ENCODE measurements at places on chromosomes 11 and 22.

GRCh38 chr11:95544095-95544856 lies 245.3 kb downstream of the FAM76B start:
- no peak for DNase-seq

DNA sequence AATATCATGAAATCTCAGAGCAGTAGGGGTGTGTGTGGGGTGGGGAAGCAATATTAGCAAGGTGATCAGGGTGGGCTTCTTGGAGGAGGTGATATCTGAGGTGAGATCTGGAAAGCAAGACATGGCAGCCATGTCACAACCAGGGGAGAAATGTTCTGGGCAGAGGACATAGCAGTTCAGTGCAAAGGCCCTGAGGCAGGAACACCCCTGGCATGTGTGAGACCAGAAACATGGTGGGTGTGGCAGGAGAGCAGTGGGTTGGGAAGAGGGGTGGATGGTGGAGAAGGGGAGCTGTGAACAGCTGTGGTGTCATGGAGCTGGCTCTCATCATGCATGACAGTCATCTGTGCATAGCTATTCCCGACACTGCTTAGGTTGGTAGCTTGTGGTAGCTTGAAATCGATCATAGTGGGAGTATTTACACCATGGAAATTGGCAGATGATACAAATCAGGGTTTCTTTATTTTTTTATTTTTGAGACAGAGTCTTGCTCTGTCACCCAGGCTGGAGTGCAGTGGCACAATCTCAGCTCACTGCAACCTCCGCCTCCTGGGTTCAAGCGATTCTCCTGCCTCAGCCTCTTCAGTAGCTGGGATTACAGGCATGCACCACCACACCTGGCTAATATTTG lies 17.9 kb upstream of the MPPED1 start:
- DNase-seq: no peak

GRCh38 chr11:71241721-71242259 lies 10.6 kb downstream of the SHANK2 start:
- DNase-seq: no peak

DNA sequence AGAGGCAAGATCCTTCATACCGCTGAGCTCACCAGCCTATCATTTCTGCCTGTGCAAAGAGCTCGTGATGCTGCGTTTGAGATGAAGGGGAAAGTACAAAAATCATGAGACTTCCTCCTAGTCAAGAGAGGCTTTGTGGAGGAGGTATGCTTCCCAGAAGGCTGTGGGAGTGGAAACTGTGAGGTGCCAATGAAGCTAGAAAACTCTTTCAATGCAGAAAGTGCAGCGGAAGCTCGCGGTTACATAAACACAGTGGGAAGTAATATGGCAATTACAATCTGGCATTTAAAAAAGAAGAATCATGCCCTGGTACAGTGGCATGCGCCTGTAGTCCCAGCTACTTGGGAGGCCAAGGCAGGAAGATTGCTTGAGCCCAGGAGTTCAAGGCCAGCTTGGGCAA lies 134.8 kb downstream of the EHF start:
- DNase-seq: no peak

DNA sequence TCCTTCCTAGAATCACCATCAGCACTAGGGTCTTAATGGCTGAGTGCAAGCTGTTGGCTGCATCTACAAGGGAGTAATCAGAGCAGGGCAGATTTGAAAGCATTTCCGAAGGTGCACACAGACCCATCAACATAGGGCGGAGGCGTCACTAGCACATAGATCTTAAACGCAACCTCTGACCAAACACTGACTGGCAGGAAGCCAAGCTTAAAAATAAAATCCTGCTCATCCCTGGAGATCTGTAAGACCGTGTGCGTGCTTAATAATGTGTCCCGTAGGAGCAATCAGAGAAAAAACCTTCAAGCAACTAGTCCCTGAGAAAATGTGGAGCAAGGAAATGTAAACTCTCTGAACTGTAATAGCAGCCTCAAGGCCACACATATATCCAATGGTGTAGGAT lies 470.5 kb downstream of the ETS1 start:
- no peak for DNase-seq

GRCh38 chr11:13550761-13551160 lies 55.0 kb upstream of the PTH start:
- no peak for DNase-seq

- DNase-seq: no peak
These were observed 555.7 kb upstream of the CADM1 start for GRCh38 chr11:116059919-116060318.

GRCh38 chr11:100095809-100096208 lies 591.3 kb upstream of the ARHGAP42 start:
- no peak for DNase-seq

- DNase-seq: peak; percentile 66
These were observed 419.2 kb downstream of the BUD13 start for GRCh38 chr11:116353589-116353988.

DNA sequence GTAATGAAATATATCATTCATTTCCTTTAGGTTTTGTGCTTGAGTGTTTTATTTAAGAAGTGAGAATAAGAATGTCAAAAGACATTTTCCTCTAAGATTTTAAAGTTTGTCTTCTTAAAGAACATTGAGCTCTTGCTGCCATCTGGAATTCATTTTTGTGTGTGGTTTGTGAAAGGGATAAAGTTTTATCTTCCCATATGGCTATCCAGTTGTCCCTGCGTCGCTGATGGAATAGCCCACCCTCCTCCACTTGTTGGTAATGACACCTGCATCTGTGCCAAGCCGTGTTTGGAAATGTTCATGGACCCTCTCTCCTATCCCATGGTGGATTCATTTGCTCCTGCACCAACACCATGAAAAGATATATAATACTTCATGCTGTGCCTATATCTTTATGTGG lies 901.5 kb downstream of the BRD1 start:
- DNase-seq: no peak

DNA sequence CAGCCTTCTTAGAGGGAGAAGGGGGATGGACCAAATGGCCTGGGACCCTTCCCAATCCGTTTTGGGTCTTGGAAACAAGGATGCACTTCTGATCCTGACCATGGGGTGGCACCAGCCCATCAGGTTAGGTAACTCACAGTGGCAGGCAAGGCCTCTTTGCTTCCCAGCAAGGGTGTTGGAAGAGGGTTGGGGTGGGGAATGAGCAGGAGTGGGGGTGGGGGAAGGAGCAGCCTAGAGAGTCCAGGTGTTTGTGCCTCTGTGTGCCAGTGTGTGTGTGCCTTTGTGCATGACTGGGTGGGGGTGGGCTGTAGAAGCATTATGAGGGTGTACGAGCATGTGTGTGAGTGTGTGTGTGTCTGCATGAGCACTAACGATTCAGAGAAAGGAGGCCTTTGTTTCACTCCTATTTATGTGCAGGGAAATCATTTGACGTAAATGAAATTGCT lies 213.1 kb downstream of the INSC start:
- peak; percentile 36 for DNase-seq

GRCh38 chr11:129960216-129961214 lies 42.1 kb downstream of the PRDM10 start:
- no peak for DNase-seq

- no peak for DNase-seq
These were observed 46.8 kb downstream of the NAV2 start for GRCh38 chr11:19759389-19759788.

DNA sequence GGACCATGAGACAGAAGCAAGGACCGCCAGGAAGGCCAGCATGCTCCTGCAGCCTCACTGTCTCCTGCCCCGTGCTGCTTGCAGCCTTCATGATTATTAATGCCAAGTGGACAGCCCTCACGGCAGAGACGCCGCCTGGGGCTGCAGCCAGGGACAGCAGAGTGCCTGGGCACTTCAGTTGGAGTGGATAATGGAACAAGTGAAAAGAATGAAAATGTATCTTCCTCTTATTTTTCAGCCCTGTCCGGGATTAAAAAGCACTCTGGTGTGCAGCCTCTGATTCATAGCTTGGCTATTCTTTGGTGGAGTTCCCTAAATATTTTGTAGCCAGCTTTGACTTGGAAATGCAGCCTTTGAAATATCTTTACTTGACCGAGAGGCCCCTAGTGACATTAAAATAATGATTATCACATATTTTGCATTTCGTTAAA lies 1404.2 kb downstream of the BRD1 start:
- DNase-seq: no peak

Data from NCI-H2081 (cell line).